ENCODE measurements at places on chromosomes 13 and 19. TPM values are rescaled to one million over a fixed set of nuclear protein-coding genes. Genes with fewer than 3 reads are reported as not detected.

The CFAP97D2 gene
- not detected for total RNA-seq

The ANKRD24 gene
- total RNA-seq = 0.90 TPM

The OSCAR gene
- 0.49 TPM for total RNA-seq

The ZNF829 gene
- 2.0 TPM for total RNA-seq

The THSD8 gene
- total RNA-seq = not detected

The GAPDHS gene
- not detected for total RNA-seq

The ZNF90 gene
- total RNA-seq = 0.16 TPM

The ZNF665 gene
- total RNA-seq = 3.9 TPM

The TNFSF11 gene
- not detected for total RNA-seq

The LRP3 gene
- 31.9 TPM for total RNA-seq

The PLEKHA4 gene
- total RNA-seq = 9.7 TPM

The ZNF556 gene
- total RNA-seq = not detected

The FAM174C gene
- 75.8 TPM for total RNA-seq

The DAND5 gene
- not detected for total RNA-seq

The TIMM50 gene
- 62.0 TPM for total RNA-seq

Data from cardiac atrium fibroblast (primary cell).